Fibroblast of the conjunctiva (primary cell): ENCODE measurements at places on chromosomes 7 and 10.

DNA sequence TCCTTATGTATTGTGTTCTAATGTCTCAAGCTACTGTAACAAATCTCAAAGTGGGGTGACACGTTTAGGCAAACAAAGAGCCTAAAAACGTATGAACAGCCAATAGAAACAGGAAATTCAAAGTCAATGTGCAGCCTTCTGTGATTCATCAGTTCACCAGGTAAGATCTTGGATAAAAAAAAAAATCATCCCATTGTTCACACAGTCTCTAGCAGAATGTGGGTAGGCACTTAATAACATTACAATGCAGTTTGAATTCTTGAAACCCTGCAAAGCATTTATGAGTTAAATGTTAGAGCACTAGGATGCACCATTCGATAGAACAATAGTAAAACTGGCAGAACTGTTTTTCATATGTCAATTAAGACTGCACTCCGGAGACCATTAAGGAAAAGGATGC, 88.2 kb upstream of the HDAC9 start:
- DNase-seq, result no peak

GRCh38 chr10:43254199-43254730, 12.6 kb downstream of the RASGEF1A start:
- no peak for DNase-seq

DNA sequence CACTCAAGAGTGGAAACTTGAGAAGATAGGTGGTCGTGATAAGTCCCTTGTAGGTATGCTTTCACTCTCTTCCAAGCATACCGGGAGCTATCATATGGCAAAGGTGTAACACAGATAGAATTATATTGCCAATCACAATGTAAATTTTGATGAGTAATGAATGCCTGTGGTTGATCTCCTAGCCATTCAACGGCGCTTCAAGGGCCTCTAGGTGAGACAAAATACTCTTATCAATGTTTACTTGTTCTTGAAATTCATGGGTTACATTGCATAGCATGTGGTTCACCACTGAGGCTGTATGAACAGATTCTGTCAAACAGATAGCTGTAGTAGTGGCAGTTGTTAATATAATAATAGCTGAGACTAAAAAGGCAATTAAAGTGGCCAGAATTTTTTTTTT, 82.4 kb downstream of the THSD7A start:
- no peak for DNase-seq

DNA sequence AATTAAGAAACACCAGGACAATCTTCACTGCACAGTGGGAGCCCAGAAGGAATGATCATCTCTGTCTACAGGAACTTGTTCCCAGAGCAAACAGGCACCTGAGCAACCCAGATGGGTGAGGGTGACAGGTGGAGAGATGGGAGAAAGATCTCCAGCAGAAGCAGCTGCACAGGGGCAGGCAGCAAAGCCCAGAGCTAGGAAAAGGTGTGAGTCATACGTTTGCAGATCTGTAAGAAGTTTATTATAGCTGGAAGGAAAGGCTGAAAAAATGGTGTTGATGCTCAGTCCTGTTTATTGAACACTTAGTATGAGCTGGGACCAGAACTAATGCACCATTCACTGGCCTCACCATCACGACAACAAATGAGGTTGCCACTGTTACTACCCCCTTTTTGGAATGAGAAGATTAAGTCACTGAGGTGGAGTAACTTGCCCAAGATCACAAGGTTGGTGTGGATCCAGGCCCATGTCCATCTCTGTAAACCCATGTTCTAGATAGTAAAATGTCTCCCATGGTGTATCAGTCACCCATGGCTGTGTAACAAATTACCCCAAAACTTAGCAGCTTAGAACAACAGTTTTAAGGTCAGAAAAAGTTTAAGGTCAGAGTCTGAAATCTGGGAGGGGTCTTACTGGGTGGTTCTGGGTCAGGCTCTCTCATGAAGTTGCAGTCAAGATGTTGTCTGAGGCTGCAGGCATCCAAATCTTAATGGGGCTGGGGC, 506.9 kb downstream of the RPS24 start:
- DNase-seq, result no peak

DNA sequence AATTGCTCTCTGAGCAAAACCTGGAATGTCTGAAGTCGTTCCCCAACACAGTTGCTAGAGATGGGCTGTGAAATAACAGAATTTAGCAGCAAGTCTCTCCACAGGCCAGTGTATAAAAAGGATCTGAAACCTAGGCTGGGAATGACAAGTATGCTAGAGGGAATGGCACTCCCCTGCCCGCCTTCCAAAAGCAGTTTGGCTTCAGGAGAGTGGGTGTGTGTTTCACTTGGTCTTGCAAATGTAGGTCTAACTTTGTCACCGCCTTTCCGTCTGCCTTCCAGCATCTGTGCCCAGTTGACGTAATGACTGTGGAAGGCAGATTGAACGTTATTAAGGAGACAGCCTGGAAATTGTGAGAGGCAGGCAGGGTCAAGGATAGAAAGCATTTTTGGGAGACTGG, 18.0 kb upstream of the MTURN start:
- no peak for DNase-seq
